Stimulated activated CD4-positive, alpha-beta T cell treated with anti-CD3 and anti-CD28 coated beads, Interleukin-4, amount 100 ng/mL, for 1 hour (primary cell): ENCODE measurements at places on chromosomes 4 and X.

DNA sequence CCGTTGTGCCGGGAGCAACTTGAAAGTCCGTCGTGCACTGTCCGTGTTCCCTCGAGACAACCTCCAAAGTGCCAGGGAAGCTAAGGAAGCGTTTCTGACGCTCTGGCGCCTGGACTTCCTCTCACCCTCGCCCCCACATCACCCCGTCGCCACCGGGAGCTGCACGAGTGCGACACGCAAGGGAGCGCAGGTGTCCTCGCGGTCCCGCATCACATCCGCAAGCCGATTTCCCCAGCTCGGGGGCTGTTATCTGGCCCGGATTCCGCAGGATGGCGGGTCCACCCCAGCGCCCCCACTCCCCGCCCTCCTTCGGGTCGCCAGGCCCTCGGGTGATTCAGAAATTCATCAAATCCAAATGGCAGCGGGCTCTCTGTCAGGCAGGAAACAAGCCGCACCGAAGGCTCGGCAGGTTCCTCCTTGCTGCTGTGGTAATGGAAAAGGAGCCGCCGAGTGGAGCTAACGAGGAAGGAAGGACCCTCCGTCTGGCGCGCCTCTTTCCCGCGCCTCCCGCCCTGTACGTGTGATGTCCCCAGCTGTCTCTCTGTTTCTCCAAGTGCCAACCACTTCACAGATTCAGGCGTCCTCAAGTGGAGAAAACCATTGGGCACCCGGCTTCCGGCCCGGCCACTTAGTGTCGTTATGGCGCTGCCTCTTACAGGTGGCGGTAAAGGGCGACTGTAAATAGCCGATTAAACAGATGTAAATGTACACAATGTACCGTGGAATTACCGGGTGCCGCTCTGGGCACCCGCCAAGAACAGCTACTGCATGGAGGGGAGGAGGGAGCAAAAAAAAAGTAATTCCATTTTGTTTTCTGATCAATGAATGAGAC lies 921 bp upstream of the SETD7 start:
- peak; percentile 57 for DNase-seq

- DNase-seq, result no peak
Measured at GRCh38 chr4:65924843-65925242, 254.6 kb upstream of the EPHA5 start.

DNA sequence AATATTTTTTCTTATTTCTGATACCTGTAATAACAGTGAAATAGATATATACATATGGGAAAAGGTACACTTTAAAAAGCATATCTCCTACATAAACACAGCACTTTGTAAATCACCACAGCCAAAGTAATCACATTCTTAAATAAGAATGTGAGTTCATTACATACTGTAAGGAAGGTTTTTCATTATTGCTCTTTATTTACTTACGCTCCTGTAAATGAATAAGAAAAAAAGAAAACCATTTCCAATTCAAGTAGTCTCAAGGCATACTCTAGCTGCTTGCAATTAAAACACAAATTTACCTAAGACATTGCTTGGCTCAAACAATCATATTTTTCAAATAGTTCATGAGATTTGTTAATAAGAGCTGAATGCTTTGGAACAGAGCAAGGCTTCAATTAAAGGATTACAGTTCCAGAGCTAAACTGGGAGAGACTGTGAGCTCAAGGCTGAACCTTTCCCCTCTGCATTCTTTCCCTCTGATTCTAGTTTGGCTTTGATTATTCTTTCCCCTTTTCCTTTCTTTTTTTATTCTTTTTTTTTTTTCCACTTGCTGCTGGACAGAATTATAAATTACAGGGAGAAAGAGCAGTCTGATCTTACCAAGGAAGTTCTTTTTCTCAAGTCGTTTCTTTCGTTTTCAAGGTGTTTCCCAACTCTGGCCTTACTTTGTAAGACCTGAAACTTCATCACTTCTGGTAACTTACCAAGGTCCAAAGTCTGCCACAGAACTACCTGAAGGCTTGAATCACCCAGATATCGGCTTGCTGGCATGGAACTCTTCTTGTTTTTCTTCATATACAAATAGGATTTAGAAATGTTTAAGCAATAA lies 278.3 kb downstream of the INPP4B start:
- no peak for DNase-seq

- DNase-seq, result no peak
Measured at GRCh38 chr4:130574215-130574614, 1478.3 kb downstream of the C4orf33 start.

GRCh38 chr4:7960790-7961655 lies 21.4 kb upstream of the AFAP1 start:
- peak; percentile 51 for DNase-seq

- DNase-seq, result no peak
Measured at GRCh38 chr4:185969657-185970056, 99.3 kb upstream of the TLR3 start.

GRCh38 chr4:3791910-3792542 lies 25.8 kb downstream of the ADRA2C start:
- DNase-seq, result peak; percentile 10

GRCh38 chr4:80027611-80028010 lies 45.4 kb downstream of the ANTXR2 start:
- DNase-seq, result no peak

DNA sequence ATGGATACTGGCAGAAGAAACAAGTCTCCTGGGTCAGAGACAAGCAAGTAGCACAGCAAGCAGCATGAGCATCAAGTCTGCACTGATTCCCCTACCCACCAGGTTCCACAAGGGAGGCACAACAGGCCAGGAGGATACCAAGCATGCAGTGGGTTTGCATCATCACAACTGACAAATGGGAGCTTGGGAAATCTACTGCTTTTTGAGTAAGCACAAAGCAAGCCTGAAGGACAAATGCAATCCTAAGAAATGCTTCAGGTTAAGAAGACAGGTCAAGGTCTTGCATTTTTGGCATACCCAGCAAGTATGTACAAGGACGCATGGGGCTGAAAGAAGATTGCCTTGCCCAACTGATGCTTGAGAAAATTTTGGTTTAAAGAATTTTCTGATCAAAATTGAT lies 279.6 kb downstream of the PDGFC start:
- DNase-seq, result no peak

- DNase-seq, result no peak
Measured at GRCh38 chrX:133402042-133402453, 13.2 kb downstream of the GPC4 start.

DNA sequence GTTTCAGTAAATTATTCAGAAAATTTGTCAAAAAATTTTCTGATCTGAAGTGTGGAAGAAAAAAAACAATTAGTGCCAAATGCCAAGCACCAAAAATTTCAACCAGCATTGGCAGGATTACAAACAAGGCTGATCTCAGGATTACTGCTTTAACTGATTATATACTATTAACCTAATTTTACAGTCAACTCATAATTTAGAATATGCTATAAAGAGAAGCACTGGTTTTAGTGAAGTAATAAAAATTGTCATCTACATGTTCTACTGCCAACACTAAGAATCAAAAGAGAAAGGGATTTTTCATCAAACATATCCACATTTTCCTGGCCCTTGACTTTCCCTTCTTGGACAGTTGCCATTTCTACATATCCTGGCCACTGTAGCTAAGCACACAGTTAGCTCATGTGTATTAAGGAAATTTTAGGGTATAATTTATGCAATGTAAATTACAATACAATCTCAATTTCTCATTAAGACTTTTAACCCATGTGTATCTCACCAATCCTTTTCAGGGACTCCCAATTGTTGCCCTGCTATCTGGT lies 33.8 kb downstream of the THOC2 start:
- DNase-seq, result no peak

DNA sequence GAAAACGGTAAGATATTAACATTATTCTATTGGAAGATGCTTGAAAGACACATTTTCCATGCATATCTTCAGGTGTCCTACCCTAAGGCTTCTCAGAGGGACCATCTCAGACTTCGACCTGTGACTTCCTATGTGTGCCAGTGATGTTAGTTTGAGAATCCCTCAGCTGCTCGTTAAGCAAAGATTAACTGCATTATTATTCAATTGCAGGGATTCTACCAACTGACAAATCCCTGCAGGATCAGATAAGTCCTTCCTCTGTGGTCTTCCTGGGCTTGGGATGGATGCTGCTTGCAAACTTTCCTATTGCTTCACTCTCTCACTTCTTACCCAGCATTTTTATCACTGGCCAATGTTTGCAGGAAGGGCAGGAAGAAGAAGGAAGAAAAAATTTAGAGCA lies 83.0 kb upstream of the PPARGC1A start:
- no peak for DNase-seq

DNA sequence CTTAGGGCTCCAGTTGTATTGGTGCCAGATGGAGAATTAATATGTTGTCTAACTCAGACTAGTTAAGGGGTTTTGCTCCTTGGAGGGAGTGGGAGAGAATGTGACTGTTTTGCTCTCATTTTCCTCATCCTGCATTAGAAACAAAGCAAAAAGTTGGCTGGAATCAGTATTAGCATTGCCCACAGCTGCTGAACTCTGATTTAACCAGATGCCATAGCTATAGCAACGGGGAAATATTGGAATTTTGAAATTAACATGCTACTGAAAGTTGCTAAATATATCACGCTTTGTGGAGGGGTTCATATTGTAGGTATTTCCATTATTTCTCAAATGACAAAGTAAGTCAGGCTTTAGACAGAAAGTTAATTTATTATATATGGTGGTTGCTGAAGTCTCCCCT lies 66.7 kb upstream of the EOLA2 start:
- no peak for DNase-seq

DNA sequence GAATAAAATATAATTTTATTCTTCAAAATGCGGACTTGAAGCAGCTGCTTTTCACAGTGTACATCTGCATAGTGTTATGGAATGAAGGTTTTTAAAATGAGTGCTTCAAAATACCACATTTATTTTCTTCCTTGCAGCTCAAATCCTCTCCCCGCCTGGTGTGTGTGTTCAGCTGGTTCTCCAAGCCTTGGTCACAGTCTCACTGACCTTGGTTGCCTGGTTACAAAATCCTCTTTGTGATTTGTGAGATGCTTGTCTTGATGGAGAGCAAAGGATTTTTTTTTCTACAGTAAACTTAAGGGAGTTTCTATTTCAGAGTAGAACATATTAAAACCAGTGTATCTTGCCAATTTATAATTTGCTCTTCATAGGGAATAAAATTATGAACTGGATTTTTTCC lies 139.2 kb downstream of the PCDH18 start:
- no peak for DNase-seq

DNA sequence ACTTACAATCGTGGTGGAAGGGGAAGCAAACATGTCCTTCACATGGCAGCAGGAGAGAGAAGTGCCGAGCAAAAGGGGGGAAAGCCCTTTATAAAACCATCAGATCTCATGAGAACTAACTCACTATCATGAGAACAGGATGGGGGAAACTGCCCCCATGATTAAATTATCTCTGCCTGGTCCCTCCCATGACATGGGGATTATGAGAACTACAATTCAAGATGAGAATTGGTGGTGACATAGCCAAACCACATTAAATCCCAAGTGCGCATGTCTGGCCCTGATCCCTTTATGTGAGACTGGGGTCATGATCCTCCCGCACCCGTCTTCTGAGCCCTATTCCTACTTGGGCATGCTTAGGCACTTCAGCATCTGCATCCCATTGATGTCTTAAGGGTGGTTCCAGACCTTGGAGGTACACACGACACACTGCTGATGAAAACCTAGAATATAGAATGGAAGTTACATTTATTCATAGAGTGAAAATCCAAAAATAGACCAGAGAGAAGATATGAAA lies 116.0 kb downstream of the PTTG2 start:
- no peak for DNase-seq

DNA sequence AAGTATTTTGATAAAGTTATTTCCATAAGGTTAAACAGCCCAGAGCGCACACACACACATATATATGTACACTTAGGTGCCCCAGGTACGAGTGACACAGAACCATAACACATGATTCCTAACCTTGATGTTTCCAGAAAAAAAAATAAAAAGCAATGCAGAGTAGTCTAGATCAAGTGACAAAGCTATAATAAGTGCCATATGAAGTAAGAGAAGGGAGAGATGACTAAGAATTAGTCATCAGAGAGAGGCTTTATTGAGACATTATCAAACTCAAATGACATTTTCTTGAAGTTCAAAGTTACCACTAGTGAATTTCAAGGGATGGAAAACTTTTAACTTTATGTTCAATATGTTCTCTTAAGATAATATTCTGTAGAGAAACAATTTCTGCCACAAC lies 215.0 kb downstream of the HTR2C start:
- DNase-seq, result no peak

DNA sequence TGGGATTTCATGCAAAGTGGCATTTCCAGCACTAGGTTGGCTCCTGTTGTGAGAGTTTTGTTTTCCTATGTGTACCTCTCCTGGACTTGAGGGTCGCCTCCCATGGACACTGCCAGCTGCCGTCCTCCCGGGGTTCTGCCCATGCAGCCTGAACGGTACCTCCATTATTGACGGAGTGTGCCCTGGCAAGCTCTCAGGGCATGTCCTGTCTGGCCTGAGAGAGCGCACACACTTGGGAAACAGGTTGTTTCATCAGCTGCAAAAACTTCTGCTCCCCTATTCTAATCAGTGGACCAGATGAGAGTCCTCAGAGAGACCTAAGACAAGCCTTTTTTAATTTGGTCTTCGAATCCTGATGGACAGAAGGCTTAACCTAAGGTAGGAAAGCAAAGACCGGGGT lies 56.6 kb upstream of the HOPX start:
- DNase-seq, result no peak
